ENCODE measurements at places on chromosomes 12 and 14.

GRCh38 chr12:2561367-2561766, 233.4 kb upstream of the FKBP4 start:
- peak; percentile 73 for DNase-seq

GRCh38 chr14:85247071-85247470, 282.9 kb upstream of the FLRT2 start:
- DNase-seq: no peak

- no peak for DNase-seq
Observed at GRCh38 chr12:132497514-132498405, 7.8 kb downstream of the FBRSL1 start.

GRCh38 chr12:21456291-21456780, 18.9 kb downstream of the PYROXD1 start:
- DNase-seq: no peak

DNA sequence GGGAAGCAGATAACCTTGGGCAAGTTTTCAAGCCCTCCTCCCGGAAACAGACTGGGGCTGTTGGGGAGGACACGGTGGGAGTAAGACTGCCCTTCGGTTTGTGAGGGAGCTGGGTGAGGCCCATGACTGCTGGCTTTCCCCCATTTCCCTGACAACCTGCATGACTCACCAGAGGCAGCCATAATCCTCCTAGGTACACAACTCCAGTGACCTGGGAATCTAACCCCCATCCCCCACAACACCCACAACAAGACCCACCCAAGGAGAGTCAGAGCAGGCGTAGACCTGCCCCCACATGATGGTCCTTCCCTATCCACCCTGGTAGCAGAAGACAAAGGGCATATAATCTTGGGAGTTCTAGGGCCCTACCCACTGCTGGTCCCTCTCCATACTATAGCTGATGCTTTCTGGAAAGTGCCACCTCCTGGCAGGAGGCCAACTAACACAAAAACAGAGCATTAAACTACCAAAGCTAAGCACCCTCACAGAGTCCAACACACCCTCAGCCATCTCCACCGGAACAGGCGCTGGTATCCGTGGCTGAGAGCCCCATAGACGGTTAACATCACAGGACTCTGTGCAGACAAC, 14.8 kb downstream of the DDX24 start:
- no peak for DNase-seq
